ENCODE measurements at places on chromosomes 16 and 17. TPM values are rescaled to one million over a fixed set of nuclear protein-coding genes. Genes with fewer than 3 reads are reported as not detected.

NPIPB6 gene
- polyA plus RNA-seq, result 1.5 TPM

OVCA2 gene
- polyA plus RNA-seq, result 15.3 TPM

CBFA2T3 gene
- 16.5 TPM for polyA plus RNA-seq

RGS11 gene
- polyA plus RNA-seq, result 2.1 TPM

HEXIM2 gene
- 7.4 TPM for polyA plus RNA-seq

HBZ gene
- 0.99 TPM for polyA plus RNA-seq

KRTAP4-3 gene
- not detected for polyA plus RNA-seq

All from muscle of back (tissue), 13 donors.